ENCODE measurements at places on chromosomes 7 and 10.

- DNase-seq = no peak
These were observed 408.6 kb upstream of the PRKCQ start for GRCh38 chr10:6988654-6989053.

DNA sequence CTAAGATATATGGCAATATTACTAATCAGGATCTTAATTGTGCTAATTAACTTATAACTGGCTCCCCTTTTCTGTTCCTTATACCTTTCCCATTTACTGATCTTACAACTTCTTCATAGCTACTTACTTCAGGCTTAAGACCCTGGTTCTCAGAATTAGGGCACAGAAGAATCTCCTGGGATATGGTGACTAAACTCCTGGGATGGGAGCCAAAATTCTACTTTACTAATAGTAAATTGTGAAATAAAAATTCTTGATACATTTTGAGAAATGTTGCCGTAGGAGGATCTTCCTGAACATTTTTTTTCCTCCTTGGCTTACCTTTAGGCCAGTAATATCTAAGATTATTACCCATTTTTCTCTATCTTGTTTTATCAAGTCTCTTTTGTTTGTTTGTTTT lies 309.5 kb downstream of the ATRNL1 start:
- no peak for DNase-seq

DNA sequence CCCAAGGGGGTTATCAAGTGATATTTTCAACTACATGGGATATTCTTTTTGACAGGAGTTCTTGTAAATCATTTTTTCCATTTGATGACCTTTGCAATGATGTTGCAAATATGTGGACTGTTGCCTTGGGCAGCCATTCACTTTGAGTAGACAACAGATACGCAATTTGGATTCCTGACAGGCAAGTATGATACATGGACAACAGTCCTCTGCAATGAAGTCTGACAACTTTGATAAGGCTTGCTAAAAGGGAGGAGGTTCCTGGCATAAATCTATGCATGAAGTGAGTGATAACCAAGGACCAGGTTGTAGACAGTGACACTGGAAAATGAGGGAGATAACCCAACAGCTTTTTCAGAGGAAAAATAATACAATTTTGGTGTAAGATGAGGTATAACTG lies 17.7 kb downstream of the LRRD1 start:
- no peak for DNase-seq

- no peak for DNase-seq
These were observed 39.4 kb downstream of the FBXW4 start for GRCh38 chr10:101655570-101655969.

GRCh38 chr7:30934732-30935568 lies 23.3 kb downstream of the AQP1 start:
- DNase-seq = no peak

DNA sequence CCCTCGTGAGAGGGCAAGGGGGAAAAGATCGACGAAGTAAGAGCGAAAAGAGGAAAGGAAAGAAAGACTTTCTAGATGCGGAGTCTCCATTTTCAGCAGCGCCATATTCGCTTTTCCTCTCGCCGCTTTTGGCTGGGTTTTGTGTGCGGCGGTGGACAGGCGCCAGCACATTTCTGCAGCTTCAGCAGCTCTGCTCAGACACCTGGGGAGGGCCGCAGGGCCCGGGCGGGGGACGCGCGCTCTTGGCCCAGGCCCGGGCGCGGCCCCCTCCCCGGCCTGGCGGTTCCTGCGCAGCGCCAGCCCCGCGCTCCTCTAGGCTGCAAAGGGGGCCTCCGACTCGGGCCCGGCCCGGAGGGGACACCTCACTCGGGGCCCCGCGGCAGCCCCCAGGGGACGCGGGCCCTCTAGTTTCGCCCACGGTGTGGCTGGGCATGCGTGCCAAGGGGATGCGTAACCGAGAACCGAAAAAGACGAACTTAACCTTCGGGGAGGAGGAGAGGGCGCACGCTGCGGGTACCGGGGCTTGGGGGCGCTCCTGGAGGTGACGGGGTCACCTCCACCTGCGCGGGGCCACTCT lies 34.5 kb upstream of the EBLN1 start:
- DNase-seq = no peak

GRCh38 chr7:91814189-91814588 lies 66.3 kb downstream of the MTERF1 start:
- no peak for DNase-seq

GRCh38 chr7:139246905-139247304 lies 15.9 kb downstream of the UBN2 start:
- no peak for DNase-seq

DNA sequence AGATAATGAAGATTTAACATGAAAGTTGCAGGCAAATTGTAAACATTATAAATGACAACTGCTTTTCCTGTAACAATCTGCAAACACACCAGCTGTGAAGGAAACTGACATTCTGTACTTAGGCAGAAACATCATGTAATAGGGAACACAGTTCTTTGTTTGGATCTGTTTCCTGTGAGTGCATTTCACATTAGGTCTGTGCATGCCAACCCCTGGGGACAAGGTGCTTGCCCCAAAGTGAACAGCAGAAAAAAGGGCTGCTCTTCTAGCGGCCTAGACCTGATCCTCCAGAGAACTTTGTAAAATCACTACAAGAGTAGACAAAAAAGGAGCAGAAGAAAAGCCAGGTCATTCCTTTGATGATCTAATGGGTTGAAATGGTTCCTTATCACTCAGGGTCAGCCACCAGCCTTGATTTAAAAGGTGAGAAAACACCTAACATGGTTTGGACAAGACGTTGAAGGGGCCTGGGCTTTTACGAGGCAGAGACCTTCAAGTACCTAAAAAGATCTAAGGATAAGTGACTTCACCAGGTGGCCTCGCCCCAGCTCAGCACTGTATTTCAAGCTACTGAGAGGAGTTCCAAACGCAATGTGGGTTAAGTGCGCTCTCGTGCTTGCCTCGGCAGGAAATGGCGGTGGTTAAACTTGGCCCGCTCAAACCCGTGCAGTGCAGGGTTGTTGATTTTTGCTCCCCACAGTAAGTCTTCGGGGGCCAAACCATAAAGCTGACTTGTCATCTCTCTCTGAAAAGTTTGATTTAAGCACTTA lies 249.7 kb downstream of the CREB5 start:
- DNase-seq = no peak

- no peak for DNase-seq
These were observed 629.0 kb upstream of the PFKP start for GRCh38 chr10:2438248-2438939.

DNA sequence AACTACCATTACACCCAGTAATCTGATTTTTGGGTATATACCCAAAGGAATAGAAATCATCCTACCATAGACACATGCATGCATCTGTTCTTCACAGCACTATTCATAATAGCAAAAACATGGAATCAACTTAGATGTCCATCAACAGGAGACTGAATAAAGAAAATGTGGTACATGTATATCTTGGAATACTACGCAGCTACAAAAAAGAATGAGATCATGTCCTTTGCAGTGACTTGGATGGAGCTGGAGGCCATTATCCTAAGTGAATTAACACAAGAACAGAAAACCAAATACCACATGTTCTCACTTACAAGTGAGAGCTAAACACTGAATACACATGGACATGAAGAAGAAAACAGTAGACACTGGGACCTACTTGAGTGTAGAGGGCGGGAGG lies 254.9 kb downstream of the CACNA2D1 start:
- DNase-seq = no peak

- no peak for DNase-seq
These were observed 70.4 kb downstream of the COA1 start for GRCh38 chr7:43658718-43659548.

DNA sequence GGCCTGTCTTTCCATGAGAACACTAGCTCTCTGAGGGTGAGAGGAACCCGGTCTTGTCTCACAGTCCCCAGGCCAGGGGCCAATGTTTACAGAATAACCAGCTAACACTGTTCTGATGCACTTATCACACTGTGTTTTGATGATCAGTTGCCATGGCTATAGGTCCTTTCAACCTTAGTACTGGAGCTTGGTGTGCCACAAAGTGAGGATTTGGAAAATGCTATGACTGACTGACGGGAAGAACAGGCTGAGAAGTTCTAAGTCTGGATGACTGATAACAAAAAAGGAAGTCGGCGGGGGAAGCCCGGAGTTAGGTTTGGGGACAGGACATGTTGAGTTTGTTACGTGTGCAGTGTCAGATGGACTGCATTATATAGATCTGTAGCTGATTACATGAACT lies 141.8 kb downstream of the CTTNBP2 start:
- DNase-seq = no peak

GRCh38 chr10:4337563-4337962 lies 488.4 kb upstream of the AKR1E2 start:
- DNase-seq = no peak

- DNase-seq = no peak
These were observed 584.7 kb downstream of the GALNT17 start for GRCh38 chr7:71716690-71717089.

GRCh38 chr10:22852712-22853353 lies 75.0 kb upstream of the ARMC3 start:
- no peak for DNase-seq

DNA sequence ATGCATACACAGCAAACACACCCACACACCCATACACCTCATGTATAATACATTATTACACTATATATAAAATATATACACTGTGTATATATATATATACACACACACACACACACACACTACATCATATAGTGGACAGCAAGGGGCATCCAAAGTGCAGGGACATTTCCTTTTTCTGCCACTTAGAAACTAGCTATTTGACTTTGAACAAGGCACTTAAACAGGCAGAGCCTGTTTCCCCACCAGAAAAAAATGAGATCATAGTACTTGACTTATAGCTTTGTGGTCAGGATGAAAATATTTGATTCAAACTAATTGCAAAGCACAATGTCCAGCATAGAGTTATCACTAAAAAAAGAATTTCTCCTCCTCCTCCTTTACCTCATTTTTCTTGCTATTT lies 254.3 kb upstream of the NPVF start:
- no peak for DNase-seq

DNA sequence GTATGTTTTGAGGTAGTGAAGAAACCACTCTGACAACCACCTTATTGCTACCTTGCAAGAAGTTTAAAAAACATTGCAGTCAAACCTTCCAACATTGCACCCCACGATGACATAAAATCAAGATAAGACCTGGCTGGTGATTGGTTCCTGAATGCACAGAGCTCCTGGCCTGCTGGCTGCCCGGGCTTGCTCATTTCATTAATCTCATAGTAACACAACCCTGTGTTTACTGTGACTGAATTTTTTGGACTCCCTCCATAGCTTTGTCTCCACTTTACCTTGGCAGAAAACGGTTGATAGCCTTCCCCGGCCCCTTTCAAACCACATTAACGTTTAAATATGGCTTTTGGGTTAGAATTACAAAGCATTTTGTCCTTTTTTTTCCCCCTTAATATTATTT lies 27.5 kb downstream of the VWA2 start:
- DNase-seq = no peak

- DNase-seq = no peak
These were observed 124.7 kb upstream of the CTBP2 start for GRCh38 chr10:125284875-125285597.

DNA sequence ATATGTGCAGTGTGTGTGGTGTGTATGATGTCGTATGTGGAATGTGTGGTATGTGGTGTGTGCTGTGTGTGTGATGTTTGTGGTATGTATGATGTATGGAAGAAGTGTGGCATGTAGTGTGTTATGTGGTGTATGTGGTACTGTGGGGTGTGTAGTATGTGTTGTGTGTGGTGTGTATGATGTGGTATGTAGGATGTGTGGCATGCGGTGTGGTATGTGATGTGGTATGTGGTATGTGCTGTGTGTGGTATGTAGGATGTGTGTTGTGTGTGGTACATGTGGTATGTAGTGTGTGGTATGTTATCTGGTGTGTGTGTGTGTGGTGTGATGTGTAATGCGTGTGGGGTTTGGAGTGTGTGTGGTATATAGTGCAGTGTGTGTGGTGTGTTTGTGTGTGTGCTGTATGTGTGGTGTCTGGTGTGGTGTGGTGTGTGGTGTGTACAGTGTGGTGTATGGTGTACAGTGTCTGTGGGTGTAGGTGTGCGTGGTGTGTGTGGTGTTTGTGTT lies 129.6 kb downstream of the ATP6V0E2 start:
- no peak for DNase-seq

GRCh38 chr7:25105911-25106310 lies 19.1 kb downstream of the CYCS start:
- no peak for DNase-seq

- no peak for DNase-seq
These were observed 174.4 kb downstream of the SLIT1 start for GRCh38 chr10:97011397-97011796.

DNA sequence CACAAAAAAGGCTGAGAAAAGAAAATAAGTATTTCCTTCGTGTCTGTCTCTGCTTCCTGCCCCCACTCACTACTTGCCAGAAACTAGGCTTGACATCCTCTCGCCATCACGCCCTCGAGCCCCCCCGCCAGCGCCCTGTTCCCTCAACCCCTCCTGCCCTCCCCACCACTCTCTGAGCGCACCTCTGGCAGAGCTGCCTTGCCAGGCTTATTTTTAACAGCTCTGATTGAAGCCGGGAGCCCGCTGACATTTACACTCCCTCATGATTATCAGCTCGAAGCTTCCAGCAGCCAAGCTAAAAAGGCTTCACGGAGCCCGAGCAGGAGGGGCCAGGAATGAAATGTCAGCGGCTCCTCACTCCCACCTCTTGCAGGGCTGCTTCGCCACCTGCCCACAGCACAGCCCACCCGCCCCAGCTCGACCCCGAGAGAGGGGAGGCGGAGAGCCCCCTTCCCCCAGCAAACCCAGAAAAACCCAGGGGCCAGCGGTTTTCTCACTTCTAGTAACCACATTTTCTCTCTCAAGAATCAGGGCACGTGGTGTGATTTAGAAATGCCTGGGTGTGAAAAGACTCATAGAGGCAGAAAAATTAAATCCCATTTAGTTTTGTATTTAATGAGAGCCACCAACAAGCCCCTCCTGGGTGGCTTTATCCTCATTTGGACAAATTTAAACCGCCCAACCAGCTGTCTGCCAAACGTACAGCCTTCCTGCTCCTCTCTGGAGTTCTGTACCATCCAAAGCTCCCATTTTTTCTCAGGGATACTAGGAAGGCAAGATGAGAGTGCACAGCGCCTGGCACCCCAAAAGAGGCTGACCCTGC lies 89.3 kb downstream of the SLIT1 start:
- no peak for DNase-seq

GRCh38 chr7:107370816-107371215 lies 99.0 kb upstream of the GPR22 start:
- DNase-seq = no peak

DNA sequence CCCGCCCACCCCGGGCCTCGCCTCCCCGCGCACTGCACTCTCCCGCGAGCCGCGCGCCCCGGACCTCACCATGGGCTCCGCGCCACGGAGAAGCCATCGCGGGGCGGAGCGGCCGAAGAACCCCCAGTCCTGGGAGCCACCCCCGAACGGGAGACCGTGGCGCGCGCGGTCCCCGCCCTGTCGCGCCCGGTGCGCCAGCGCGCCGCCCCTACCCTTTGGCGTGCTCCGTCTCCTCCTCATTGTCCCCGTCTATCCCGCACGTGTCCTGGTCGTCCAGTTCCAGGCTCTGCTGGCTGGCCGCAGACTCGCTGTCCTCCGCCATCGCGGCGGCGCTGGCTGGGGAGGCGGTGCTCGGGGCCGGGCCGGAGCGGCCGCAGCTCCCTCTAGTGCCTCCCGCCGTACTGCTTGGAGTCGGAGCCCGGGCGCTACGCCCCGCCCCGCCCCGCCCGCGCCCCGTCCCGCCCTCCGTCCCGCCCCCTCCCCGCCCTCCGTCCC lies at the start of gene NMT2:
TSS of gene NMT2 (minus strand) at position 403 of the 495 bp plus-strand sequence. CDS start at position 322, 81 bp downstream.
- no peak for DNase-seq

Data from thoracic aorta (tissue), 2 donors.